ENCODE measurements at places on chromosomes 7 and 10. TPM values are rescaled to one million over a fixed set of nuclear protein-coding genes. Genes with fewer than 3 reads are reported as not detected.

ADCY1 gene
- total RNA-seq = 1.9 TPM

HGF gene
- 33.2 TPM for total RNA-seq

SLC26A4 gene
- total RNA-seq = 0.17 TPM

TRIL gene
- 6.5 TPM for total RNA-seq

HABP2 gene
- not detected for total RNA-seq

FAM25C gene
- not detected for total RNA-seq

SLC18A3 gene
- total RNA-seq = not detected

IDE gene
- 14.1 TPM for total RNA-seq

MYO3A gene
- total RNA-seq = not detected

SSC4D gene
- total RNA-seq = 0.34 TPM

SEMA3E gene
- under 0.01 TPM for total RNA-seq

PNLIPRP3 gene
- not detected for total RNA-seq
